ENCODE measurements at places on chromosomes 6 and 20. TPM values are rescaled to one million over a fixed set of nuclear protein-coding genes. Genes with fewer than 3 reads are reported as not detected.

The MTHFD1L gene
- total RNA-seq, result 30.3 TPM

The ERVFRD-1 gene
- under 0.01 TPM for total RNA-seq

DNA sequence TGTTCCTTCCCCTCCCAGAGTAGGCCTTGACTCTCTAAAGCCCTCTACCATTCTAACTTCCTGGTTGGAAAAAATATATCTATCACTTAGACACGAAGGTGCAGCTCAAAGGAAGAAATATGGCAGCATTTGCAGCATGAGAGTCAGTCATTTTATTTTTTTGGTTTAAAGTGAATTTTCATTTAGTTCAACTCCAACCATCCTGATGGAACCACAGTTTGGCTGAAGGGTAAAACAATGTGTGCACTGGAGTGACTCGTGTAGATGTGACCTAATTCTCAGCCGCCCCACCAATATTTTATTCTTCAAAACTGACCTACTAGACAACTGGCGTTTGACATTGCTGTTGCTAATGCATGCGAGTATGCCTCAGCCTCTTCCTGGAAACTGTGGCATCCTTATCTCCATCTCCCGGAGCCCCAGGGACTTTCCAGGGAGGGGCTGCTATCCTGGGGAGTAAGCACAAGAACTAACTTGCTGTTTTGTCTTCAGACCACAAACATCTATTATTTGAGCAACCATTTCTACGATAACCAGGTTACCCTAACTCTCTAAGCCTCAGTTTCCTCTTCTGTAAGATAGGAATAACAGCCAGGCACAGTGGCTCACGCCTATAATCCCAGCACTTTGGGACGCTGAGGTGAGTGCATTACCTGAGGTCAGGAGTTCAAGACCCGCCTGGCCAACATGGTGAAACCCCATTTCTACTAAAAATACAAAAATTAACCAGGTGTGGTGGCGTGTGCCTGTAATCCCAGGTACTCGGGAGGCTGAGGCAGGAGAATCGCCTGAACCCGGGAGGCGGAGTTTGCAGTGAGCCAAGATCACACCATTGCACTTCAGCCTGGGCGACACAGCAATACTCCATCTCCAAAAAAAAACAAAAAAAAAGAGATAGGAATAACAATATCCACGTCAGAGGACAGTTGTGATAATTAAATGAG is 148.7 kb upstream of the JARID2 start:
- no peak for DNase-seq

GRCh38 chr6:131349199-131349598 is 213.9 kb downstream of the AKAP7 start:
- no peak for DNase-seq

The ZBTB46 gene
- 46.4 TPM for total RNA-seq

The HM13 gene
- 31.6 TPM for total RNA-seq

The SLC16A10 gene
- total RNA-seq, result 0.20 TPM

The NFATC2 gene
- total RNA-seq, result 2.4 TPM

The SHLD1 gene
- total RNA-seq, result 2.6 TPM

The PNPLA1 gene
- not detected for total RNA-seq

The PCSK2 gene
- not detected for total RNA-seq

- no peak for DNase-seq
These were observed 52.3 kb downstream of the HUS1B start for GRCh38 chr6:604579-604978.

The LY6G5C gene
- total RNA-seq, result 1.7 TPM

The BTNL2 gene
- not detected for total RNA-seq

- peak; percentile 95 for DNase-seq
These were observed at the start of gene PREX1 for GRCh38 chr20:48827855-48828733. TSS of gene PREX1 (minus strand) at chr20:48827999. CDS start at chr20:48827860, 139 bp downstream.

The PRND gene
- total RNA-seq, result under 0.01 TPM

The MMS22L gene
- total RNA-seq, result 6.1 TPM

DNA sequence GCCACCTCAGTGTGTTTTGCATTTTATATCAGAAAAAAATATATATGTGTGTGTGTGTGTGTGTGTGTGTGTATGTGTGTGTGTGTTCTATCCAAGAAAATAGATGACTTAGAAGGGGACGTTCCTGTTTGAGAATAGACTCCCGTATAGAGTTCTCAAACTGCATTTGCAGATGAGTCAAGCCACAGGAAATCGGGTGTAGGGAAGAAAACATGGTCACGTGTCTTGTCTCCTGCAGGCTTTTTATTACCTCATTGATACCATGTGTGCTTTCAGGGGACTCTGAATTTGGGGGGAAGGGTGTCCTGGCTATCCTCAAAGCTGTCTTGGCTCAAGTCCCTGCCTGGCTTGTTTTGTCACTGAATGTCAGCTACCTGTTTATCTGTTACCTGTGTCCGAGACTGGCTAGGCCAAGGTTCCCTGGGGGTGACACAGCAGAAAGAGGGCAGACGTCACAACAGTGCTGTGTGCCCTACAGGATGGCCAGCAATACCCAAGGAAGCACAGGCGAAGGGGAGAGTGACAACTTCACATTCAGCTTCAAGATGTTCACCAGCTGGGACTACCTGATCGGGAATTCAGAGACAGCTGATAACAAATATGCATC is 55.7 kb upstream of the NOP56 start:
- peak; percentile 47 for DNase-seq

The LY6G6D gene
- total RNA-seq, result not detected

The FAM217A gene
- not detected for total RNA-seq
